Caco-2 (cell line): ENCODE measurements at places on chromosomes 2 and 18. TPM values are rescaled to one million over a fixed set of nuclear protein-coding genes. Genes with fewer than 3 reads are reported as not detected.

DNA sequence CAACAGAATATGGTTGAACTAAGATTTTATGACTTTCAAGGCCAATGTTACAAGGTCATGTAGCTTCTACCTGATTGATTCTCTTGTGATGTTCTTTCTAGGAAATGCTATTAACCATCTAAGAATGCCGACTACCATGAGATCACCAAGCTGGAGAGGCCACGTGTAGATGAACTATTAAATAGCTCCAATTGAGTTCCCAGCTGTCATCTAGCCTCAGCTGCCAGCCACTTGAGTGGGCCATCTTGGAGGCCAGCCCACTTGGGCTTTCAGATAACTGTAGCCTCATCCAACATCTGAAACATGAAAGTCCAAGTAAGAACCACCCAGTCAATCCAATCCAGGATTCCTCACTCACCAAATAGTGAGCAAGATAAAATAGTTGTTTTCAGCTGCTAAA is 376.9 kb upstream of the TMEFF2 start:
- no peak for DNase-seq

DNA sequence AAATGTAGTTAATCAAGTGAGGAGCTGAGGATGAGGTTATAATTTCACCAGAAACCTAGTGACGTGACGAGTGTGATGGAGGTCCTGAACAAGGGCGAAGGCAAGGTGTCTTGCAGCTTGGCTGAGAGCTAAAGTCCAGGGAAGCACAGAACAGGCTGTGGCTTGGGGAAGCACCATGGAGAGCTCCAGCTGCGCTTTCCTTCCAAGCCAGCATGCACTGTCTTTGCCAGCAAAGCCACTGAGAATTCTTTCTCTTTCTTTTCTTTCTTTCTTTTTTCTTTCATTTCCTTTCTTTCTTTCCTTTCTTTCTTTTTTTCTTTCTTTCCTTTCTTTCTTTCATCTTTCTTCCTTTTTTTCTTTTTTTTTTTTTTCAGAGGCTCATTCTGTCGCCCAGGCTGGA is 239.3 kb downstream of the FBXO15 start:
- no peak for DNase-seq

- no peak for DNase-seq
Observed at GRCh38 chr2:181697571-181697970, 17.3 kb upstream of the NEUROD1 start.

GRCh38 chr2:216109962-216110614 is 940 bp downstream of the XRCC5 start:
- DNase-seq, result no peak

ABHD1 gene
- total RNA-seq, result 0.18 and 0.23 TPM in 2 replicates

CFC1 gene
- not detected in 2 replicates for total RNA-seq

GNAL gene
- 24.5 and 28.4 TPM in 2 replicates for total RNA-seq

RANBP2 gene
- total RNA-seq, result 78.7 and 81.8 TPM in 2 replicates

SLC9A4 gene
- total RNA-seq, result 1.2 and 1.4 TPM in 2 replicates

OST4 gene
- 237 and 249 TPM in 2 replicates for total RNA-seq
